ENCODE measurements at places on chromosomes 13 and 19. TPM values are rescaled to one million over a fixed set of nuclear protein-coding genes. Genes with fewer than 3 reads are reported as not detected.
A peak's percentile ranks its signal among the peaks of the same experiment; 100 is the strongest.

The ARID3A gene
- total RNA-seq = 7.8 TPM

The ZNF90 gene
- 0.94 TPM for total RNA-seq

The TMEM145 gene
- 0.24 TPM for total RNA-seq

The ZNF667 gene
- total RNA-seq = 4.5 TPM

The WDR87 gene
- total RNA-seq = not detected

The ZNF460 gene
- 45.3 TPM for total RNA-seq

The OVOL3 gene
- not detected for total RNA-seq

The SYNE4 gene
- total RNA-seq = 0.13 TPM

DNA sequence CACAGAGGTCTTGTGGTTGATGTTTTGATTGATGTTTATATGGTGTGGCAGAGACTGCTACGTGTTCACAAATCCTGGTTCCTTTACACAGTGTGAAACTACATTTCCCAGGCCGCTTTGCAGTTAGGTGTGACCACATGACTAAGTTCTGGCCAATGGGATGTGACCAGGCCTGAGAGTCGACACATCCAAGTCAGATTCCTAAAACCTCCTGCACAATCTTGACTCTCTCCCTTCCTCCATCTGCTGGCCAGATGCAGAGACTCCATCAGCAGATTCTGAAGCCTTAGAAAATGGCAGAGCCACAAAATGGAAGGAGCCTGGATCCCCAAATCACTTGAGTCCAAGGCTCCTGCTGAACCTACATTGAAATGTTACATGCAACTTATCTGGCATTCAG, 12.6 kb downstream of the CD37 start:
- no peak for DNase-seq

DNA sequence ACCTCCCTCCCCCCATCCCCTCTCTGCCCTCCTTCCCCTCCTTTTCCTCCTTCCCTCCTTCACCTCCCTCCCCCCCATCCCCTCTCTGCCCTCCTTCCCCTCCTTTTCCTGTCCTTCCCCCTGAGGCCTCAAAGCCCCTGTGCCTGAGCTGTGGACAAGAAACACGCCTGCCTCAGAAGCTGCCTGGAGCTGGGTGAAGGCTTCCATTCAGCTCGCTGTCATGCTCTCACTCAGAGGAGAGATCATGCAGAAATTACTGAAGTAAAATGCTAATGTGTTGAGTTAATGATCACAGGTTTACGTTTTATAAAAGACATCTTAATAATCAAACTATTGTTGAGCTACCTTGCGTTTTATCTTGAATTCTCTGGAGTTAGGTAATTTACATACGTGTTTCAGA, 114.5 kb downstream of the ATP11A start:
- no peak for DNase-seq

DNA sequence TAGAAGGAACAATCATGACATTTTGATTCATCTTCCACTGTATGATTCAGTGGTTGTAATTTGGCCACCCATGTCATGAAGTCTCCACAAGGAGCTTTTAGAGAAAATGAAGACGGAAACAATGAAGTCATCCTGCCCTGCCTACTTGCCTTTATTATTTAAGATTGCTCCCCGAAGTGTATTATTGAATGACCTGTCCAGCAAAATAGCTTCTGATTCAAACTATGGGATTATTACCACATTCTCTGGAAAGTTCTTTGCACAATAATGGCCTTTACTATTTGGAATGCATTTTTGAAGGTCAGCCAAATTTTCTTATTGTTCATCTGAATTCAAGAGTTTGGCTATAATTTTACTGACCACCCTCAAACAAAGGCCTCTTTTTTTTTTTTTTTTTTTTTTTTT, 77.8 kb upstream of the RFC3 start:
- DNase-seq = no peak

- no peak for DNase-seq
These were observed 287.0 kb downstream of the DCT start for GRCh38 chr13:94192431-94192975.

DNA sequence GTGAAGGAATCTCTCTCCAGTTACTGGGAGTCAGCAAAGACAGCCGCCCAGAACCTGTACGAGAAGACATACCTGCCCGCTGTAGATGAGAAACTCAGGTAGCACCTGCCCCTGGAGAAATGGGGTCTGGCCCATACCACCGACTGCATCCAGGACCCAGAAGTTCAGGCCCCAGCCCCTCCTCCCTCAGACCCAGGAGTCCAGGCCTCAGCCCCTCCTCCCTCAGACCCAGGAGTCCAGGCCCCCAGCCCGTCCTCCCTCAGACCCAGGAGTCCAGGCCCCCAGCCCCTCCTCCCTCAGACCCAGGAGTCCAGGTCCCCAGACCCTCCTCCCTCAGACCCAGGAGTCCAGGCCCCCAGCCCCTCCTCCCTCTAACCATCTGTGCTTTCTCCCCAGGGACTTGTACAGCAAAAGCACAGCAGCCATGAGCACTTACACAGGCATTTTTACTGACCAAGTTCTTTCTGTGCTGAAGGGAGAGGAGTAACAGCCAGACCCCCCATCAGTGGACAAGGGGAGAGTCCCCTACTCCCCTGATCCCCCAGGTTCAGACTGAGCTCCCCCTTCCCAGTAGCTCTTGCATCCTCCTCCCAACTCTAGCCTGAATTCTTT, 3.0 kb downstream of the APOC2 start:
- DNase-seq = no peak

- no peak for DNase-seq
These were observed 40.0 kb downstream of the IRS2 start for GRCh38 chr13:109746364-109746763.

DNA sequence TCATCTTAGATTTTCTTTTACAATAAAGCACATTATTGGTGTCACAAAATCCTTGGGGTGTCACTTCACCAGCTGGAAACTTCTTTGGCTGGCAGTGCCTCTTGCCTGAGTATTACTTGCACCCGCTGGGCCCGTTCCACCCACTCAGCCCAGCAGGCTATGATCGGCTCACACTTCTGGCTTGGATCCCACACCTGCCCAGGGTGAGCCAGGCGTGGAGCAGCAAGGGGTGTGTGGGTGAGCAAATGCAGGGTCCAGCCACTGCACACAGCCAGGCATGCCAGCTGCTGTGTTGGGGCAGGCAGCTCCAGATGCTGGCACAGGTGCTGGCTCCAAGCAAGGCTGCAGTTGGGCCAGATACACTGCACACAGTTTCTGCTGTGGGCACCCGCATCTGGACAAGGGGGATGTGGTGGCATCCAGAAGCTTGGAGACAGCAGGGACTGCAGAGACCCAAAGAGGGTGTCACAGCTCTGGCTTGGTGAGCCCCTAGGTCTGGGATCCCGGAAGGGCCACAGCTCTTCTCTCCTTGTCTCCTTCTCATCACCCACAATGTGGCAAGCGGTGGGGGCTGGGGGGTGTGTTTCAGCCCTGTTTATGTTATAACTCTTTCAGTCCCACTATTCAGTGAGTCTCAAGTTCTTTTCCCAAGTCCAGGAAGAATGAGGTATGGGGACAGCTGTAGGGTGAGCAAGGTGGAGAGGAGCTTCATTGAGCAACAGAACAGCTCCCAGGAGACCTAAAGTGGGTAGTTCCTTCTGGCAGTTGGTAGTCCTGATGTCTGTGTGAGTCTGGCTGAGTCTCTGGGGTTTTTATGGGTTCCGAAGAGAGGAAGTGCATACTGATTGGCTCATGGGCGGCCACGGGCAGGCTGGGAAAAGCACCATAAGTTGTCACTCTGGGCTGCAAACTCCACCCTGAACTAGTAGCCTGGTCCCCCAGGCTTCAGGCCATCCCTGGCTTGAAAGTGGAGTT, 25.3 kb upstream of the TBC1D4 start:
- DNase-seq = no peak

GRCh38 chr19:13055213-13056051, 47.2 kb downstream of the LYL1 start:
- peak; percentile 85 for DNase-seq

DNA sequence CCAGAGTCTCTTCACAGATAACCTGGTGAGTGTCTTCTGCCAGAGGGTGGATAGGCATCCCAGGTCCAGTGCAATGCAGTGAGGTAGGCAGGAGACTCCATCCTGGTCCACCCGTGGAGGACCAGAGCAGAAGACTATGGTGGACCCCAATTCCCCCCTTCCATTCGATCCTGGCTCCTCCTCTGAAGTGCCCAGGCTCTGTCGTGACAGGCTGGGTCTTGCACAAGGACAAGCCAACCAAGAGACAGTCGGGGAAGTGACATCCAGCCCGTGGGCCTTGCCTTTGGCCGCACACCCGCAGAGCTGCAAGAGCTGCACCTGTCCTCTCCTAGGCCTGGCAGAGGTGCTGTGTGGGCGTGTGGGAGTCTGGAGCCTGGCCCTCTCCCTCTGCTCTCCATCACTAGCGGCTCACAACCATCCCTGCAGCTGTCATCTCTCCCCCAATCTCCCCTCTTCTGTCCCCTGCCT, 3.1 kb downstream of the ZNF784 start:
- DNase-seq = no peak

DNA sequence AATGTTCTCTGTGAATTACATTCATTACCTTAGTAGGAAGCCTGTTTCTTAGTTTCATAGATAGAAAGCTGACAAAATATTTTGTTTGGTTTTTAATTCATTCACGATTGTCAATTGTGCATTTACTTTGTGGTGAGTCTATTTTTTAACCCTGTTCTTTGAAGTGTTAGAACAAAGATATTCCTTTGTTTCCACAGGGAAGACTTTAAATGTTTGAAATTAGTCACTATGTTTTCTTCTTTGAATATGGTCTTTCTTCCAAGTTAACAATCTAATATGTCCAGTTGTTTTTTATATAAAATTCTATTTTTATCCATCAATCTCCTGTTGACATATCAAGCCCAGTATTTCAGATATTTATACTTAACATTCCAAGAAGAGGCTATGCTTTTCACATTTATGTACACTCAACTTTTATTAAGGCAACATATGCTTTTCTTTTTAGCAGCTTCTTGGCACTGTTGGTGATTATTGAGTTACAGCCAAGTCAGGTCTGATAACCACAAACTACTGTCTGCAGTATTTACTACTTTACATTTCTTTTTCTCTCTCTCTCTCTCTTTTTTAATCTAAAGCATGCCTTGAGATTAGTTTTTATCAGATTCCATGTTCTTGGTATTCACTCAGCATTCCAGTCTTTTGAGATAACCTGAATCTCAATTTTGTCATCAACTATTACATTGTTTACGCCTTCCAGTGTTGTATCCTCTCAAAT, 812.8 kb upstream of the SLC10A2 start:
- DNase-seq = no peak

- no peak for DNase-seq
These were observed 2428.4 kb downstream of the PCDH9 start for GRCh38 chr13:64801768-64802167.

GRCh38 chr13:34913040-34913439, 29.0 kb upstream of the NBEA start:
- DNase-seq = no peak

DNA sequence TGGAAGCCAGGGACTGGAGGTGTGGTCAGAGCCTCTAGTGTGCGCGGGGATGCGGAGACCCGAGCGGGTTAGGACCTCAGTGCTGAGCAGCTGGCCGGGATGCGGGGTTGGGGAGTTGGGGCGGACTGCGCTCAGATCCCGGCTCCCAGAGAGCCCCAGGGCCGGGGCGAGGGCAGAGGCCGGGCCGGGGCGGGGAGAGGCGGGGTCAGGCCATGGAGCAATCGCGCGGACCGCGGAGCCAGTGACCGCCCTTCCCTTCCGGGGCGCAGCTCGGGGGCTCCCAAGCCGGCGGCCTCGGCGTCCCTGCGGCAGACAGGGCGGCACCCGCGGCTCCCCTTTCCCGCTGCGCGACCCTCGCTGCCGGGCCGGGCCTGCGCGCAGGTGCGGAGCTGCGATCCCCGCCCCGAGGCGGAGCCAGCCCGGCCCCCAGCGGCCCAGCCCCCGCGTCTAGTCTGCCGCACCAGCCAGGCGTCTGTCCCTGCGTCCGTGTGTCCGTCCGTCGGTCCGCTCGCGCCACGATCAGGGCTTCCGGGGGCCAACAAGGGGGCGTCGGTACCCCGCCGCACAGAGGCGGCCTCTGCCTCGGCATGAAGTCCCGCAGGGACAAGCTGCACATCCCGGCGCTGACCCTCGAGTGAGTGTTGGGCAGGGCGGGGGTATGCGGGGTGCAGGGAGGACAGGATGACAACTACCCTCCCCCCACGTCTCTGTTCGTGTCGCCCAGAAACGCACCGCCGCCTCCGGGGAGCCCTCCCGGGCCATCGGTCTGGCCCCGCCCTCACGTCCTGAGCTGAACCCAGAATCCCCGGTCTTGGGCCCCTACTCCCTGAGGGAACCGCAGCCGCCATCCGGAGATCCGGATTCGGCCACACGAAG, 12.4 kb downstream of the MAST3 start:
- DNase-seq = peak; percentile 91

DNA sequence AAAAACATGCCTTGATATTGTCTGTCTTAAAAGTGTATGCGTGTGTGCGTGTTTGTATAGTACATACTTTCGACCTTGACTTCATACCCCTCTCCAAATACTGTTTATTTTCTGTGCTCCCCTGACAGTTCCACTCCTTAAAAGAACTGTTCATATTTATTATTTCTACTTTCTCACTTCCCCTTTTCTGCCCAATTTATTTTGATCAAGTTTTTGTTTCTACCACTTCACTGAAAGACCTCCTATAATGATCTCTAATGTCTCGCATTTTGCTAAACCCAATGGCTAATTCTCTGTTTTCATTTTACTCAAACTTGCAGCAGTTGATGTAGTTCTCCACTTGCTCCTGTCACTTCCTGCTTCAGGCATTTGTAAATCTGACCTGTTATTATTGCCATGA, 426.1 kb upstream of the KLF12 start:
- DNase-seq = no peak

DNA sequence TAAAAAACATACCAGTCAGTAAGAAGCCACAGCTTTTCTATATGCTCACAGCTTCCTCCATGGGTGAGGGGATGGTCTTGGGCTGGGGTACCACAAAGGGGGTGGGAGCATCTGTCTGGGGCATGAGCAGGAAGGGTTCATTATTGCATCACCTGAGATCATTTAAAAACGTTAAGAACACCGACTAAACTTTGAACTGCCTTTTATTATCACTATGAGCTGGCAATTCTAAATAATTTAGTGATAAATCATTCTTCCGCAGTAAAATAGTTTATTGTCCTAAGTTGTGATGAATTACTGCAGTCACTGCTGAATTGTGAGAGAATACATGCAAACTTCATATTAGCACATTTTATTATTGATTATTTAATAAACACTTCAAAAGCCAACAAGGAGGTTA, 71.6 kb downstream of the KL start:
- no peak for DNase-seq

DNA sequence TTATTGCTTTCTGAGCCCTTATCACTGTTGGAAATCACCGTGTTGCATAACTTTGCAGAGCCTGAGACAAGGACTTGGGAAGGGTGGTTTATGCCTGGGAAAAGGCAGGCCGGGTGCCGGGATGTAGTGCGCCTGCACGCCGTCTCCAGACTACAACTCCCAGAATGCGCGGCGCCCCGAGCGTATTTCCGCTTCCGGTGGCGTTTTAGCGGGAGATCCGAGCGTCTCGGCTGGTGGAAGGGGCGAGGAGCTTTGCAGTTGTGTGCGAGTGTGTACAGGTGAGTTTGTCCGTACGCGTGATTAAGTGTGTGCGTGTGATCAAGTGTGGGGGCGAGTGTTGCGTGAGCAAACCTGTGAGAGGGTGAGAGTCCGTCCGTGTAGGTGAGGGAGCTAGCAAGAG, 75.4 kb downstream of the PEG3 start:
- DNase-seq = peak; percentile 79

All from cardiac septum (tissue), 1 donor.